ENCODE measurements at places on chromosomes 16 and 17.

DNA sequence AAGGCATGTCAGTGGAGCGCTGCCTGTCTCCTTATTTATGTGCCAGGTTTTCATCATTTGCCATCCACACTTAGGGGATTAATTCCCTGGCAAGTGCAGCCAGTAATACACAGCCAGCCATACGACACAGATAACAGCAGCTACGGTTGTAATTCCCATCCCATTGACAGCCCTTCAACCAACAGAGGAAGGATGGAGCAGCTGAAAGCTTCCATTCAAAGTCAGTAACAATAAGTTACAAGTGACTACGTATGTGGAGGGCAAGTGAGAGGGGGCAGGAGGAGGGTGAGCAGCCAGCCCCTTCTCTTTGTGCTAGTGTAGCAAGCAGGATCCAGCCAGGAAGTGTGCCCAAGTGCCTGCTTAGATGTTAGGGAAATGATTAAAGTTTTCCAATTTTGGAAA is 53.8 kb upstream of the LYRM9 start:
- DNase-seq: no peak

GRCh38 chr16:75379911-75380847 is 53.1 kb downstream of the CFDP1 start:
- peak; percentile 41 for DNase-seq

- DNase-seq: no peak
Measured at GRCh38 chr17:81349397-81350319, 45.6 kb upstream of the BAHCC1 start.

DNA sequence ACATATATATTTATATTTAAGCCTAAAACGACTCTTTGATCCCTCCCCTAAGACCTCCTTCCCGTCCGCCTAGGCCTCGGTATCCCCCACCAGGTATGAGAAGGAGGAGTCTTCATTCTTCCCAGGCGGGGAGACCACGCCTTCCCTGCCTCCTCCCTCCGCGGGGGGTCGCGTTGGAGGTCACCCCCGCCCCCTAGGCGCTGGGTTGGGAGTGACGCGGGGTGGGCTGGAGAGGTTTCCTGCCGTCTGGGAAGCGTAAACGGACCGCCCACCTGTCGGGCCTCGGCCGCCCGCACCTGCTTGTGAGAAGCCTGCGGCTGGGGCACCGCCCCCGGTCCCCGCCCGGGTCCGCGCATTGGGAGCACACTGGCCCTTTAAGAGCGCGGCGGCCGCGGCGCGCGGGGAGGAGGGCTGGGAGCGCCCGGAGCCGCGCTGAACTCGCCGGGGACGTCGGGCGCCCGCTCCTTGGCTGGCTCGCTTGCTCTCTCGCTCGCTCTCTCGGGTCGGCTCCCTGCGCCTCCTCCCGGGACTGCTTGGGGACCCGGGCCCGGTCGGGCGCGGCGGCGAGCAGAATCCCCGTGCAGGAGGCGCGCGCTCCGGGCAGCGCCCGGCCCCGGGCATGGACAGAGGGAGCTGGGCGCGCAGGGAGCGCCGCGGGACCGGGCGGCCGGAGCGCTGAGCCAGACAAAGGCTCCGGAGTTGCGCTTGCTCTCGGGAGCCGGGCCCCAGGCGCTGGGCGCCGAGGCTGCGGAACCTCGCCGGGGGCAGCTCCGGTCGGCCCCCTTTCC is at the start of gene MMP15:
Gene MMP15 (plus strand): TSS at position 404 of the 788 bp plus-strand sequence. CDS start 597 bp downstream, outside the sequence.
- DNase-seq: peak; percentile 51

DNA sequence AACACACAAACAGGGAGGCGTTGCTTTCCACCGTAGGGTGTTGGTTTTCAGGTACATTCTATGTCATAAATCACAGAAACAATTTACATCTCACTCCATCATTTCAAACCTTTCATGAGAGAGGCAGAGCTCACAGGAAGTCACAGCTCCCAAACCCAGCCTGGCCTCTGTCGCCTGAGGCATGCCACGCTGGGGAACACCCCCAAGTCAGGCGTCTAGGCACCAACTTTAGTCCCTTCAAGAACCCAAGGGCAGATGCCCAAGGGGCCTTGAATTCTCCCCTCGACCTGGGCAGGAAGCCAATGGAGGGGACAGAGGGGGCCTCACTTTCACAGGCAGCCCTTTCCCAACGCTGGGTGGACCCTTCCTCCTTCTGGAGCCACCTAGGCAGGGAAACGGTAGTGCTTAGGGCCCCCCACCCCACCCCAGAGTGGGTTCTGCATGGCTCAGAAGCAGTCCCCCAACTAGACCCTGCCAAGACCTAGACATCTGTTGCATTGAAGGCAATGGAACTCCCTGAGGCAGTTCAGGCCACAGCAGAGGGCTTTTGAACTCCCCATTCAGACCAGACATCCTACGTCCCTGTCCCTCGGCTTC is 10.6 kb downstream of the TBX4 start:
- DNase-seq: no peak

- no peak for DNase-seq
Measured at GRCh38 chr16:71354156-71354555, 4.4 kb upstream of the CALB2 start.

GRCh38 chr17:17606416-17607000 is 15.0 kb upstream of the PEMT start:
- DNase-seq: no peak

GRCh38 chr16:85286951-85287814 is 174.9 kb upstream of the CIBAR2 start:
- DNase-seq: no peak

GRCh38 chr17:45775576-45776011 is 8.5 kb upstream of the CRHR1 start:
- no peak for DNase-seq

- no peak for DNase-seq
Measured at GRCh38 chr17:69468207-69468606, 53.7 kb downstream of the MAP2K6 start.

DNA sequence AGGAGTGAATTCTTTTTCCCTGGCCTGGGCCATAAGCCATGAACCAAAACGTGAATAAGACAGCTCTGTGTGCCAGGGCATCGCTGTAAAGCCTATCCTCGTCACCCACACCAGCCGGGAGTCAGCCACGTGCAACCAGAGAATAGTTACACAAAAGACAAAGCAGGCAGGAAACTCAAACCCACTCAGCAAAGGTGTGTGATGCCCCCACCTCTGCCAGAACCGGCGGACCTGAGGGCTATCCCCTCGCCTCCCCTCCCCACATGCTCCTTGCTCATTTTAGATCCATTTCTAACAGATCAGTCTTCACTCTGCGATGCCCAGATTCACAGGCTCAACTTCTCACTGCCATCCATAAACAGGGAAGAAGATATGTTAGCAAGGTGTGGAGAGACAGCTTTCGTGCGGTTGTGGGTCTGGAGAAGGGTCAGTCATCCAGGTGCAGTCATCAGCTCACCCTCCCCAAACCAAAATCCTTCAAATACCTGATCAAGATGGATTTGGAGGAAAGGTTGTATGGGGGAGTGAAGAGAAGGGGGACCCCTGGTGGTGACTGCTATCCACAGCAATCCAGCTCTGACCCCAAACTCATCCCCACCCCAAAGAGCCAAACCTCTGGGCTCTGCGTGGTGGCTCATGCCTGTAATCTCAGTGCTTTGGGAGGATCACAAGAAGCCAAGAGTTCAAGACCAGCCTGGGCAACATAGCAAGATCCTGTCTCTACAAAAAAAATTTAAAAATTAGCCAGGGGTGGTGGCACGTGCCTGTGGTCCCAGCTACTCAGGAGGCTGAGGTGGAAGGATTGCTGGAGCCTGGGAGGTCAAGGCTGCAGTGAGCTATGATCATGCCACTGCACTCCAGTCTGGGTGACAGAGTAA is 219.2 kb downstream of the C16orf78 start:
- DNase-seq: no peak

DNA sequence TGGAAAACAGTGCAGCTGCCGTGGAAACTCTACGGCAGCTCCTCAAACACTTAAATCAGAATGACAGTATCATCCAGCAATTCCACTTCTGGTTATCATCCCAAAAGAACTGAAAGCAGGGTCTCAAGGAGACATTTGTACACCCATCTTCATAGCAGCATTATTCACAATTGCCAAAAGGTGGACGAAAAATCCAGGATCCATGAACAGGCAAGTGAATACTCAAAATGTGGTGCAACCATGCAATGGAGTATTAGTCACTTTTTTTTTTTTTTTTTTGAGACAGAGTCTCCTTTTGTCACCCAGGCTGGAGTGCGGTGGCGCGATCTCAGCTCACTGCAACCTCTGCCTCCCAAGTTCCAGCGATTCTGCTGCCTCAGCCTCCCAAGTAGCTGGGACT is 10.6 kb upstream of the AATK start:
- no peak for DNase-seq

DNA sequence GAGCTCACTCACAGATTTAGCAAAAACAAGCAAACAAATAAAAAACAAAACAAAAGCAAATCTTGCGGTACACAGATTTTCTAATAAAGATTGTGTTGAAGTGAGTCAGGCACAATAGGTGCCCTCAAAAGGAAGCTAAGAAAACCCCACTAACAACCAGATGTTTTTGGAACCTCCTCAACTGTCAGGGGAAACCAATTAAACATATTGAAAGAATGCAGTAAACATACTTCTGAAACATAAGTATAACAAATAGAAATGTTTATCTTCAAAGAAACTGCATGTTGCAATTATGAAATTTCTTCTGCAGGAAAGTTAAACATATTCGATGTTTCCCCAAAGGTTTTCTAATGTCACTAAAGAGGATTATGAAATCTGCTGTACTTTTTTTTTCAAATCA is 110.5 kb upstream of the CORO6 start:
- DNase-seq: no peak

- DNase-seq: no peak
Measured at GRCh38 chr17:72077326-72077960, 43.4 kb upstream of the SOX9 start.

- DNase-seq: no peak
Measured at GRCh38 chr16:31360251-31360650, 5.3 kb downstream of the ITGAX start.

DNA sequence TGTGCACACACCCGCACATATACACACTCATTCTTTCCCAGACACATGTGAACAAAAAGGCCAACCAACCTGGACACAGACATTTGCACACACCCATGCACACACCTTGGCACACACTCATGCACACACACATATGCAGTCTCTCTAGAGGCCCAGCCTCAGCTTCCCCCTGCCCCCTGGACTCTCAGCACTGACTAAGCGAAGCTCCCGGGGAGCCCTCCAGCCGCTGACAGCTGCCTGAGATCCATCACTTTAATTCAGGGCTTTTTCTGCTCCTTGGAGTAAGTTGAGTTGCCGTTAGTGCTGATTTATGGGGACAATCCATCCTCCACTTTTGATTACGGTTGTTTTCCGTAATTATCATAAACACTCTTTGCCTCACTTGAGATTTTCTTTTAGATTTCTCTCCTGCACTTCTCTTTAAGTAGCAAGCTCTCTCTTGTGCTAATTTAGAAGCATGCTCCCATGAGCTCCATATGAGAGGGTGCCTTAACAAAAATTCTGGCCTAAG is 158.6 kb upstream of the CDC42EP4 start:
- no peak for DNase-seq

GRCh38 chr16:30813821-30814189 is 26.8 kb upstream of the ZNF629 start:
- no peak for DNase-seq

DNA sequence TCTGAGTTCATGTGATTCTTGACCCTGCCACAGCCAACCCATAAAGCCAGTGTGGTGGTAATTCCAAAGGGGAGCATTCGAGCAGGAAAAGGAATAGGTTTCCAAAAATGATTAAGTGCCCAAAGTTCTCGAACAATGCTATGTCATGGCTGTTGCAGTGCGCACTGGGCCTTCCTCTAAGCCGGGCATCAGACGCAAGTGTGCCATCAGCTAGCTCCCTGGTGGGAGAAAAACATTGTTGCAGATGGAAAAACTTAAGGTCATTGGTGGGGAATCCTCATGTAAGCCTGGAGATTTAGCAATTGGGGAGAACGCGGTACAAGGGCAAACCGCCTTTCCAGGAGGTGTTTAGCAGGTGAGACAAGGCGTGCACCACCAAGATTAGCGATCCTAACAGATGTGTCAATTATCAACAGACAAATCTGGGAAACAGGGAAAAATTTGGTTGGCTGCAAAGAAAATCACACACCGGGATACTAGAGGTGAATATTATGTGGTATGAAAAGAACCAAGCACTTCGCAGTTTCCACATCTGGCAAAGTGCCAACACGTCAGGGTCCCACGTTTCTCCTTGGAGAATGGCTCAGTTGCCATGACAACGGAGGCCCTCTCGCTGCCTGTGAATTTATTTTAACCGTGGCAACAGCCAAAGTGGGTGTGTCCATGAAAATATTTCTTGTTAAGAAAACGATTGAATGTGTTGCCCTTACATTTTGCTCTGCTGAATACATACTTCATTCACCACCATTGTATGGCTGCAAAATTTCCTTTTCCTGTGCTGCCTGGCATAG is 118.5 kb upstream of the CACNG5 start:
- DNase-seq: no peak

DNA sequence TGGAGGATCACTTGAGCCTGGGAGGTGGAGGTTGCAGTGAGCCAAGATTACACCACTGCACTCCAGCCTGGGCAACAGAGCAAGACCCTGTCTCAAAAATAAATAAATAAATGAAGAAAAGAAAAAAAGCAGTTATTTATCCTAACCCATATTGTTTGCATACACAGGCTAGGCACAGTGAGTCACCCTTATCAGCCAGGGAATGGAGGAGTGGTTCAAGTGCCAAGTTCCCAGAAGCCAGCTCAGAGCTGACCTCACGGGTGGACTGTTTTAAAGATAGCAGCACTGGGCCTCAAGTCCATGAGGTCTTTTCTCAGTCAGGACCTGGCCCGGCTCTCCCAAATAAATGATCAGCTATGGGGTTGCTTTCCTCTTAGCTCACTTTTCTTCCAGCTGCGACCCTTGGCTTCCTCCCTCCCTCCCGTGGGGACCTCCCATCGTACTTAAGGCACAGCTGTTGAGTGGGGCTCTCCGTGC is 22.6 kb upstream of the MGAT5B start:
- no peak for DNase-seq

DNA sequence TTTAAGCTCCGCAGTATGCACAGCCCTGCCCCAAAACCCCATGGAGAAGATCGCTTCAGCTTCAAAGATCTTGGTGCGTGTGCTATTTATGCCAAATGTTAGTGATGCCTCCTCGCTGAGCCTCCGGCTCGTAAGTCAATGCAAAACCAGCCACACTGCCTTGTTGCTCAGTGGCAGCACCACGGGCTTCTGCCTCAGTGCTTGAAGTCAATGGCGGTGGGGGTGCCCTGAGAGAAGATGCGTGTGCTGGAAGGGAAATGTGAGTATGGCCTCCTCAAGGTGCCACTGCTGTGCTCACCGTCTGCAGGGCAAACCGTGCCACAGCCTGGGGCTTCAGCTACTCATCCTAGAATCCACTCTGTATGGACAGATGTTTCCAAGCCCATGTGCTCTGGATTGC is 121.9 kb downstream of the XYLT1 start:
- DNase-seq: no peak

DNA sequence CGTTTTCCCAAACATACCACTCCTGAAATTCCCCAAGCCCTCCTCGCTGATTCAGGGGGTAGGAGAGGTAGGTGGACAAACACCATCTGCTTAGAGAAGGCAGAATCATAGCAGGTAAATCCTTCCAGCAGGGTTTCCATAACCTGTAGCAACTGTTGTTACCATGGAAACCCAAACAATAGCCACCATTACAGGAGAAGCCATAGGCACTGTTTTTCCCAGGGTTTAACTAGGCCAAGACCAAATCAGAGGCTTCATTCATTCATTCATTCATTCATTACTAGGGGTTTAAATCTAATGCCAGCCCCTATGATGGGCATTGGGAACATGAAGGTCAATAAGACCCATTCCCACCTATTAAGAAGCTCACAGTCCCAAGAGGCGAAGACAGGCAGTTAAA is 25.5 kb upstream of the CIITA start:
- DNase-seq: no peak

Data from T-helper 22 cell (primary cell).